Activated naive CD4-positive, alpha-beta T cell treated with Interleukin-2 at 50 U/mL for 16 hours (primary cell): ENCODE measurements at places on chromosomes 1 and 21.

DNA sequence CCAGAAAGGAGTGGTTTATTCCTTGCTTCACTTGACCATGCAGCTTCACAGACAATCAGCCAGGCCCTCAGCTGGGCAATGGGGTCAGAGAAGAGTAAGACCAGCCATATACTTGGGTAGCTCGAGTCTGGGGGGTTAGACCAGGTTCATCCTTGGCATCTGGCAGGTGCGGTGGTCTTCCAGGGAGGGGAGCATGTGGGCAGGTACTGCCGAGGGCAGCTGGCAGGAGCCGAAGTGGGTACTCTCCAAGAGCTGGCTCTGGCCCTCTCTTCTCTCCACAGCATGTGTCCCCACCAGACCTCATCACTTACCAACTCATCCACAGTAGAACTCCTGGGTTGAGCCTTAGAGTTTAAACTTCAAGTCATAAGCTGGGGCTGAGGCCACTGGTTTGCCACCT, 156.8 kb downstream of the FOXD2 start:
- DNase-seq, result no peak

DNA sequence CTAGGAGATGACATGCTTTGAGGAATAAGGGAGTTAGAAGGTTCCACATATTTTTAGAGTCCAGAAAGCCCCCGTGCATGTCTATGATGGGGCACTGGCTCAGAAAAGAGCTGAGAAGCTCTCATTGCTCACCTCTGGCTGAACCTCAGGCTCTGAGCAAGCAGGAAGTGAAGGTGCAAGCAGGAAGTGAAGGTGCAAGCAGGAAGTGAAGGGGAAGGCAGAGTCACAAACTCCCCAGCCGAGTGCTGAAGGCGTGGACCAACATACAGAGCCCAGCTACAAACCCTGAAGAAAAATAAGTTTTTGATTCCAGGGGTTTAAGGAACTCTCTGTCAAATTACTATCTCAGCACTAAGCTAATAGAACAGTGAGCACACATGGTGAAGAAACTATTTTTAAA, 7.0 kb downstream of the KRTAP10-8 start:
- peak; percentile 60 for DNase-seq

- no peak for DNase-seq
Observed at GRCh38 chr1:221067721-221068120, 188.5 kb downstream of the HLX start.

GRCh38 chr1:220803401-220804201, 16.9 kb downstream of the MTARC1 start:
- DNase-seq, result peak; percentile 9

DNA sequence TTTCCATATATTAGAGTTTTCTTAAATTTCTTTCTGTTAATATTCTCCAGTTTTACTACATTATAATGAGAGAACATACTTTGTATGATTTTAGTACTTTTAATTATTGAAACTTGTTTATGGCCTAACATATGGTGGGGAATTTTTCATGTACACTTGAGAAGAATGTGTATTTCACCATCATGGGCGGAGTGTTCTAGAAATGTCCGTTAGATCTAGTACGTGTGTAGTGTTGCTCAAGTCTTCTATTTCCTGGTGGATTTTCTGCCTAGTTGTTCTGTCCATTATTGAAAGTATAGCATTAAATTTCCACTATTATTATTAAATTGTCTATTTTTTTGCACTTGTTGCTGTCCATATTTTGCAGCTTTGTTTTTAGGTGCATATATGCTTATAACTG, 64.0 kb upstream of the RGS21 start:
- no peak for DNase-seq

DNA sequence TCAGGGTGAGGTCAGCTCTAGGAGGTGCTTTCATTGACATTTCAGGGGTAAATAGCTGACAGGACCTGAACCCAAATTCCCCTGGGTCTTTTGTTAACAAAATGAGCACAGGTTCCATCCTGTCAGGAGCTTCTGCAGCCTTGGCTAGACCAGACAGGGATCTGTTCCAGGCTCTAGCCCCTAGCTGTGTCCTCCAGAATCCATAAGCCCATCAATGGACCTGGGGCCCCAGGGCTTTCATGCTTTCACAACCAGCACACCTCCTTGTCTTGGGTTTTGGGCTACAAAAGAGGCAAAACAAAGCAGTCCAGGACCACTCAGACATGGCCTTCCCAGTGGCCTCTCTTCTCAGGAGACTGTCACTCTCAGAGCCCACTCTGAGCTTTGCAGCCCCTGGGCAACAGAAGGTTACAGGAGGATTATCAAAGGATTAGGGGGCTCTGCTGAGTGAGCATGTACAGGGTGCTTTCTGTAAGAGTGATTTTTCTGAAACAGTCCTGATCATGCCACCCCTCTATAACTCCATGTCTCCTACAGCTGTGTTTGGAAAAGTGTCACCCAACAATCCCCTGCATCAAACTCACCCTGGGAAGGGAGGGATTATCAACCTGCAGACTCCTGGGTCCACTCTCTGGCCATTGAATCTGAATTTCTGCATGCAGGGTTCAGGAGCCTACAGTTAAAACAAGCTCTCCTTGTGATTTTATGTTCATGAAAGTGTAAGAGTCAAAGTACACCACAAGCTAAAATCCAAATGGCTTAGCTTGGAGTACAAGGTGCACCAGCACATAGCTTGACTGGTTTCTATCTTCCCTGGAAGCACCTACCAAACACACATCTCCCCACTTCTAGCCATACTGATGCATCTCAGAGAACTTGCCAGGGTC, 67.7 kb upstream of the GCLM start:
- DNase-seq, result no peak

DNA sequence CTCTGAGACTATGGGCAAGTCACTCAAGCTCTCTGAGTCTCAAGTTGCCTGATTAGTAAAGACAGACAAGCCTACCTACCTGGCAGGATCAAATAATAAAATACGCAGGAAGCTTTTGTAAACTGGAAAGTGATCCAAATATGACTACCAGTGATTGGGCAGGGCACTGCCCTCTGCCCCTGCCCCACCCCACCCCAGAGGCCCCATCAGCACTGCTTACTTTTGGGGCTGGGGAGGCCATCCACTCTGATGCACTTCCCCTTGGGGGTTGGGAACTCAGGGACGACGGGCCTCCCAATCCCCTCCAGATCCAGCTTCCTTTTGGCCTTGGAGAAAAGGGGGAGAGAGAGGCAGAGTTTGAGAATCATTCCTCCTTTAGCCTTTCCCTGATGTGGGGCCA, 6.9 kb downstream of the E2F2 start:
- no peak for DNase-seq

DNA sequence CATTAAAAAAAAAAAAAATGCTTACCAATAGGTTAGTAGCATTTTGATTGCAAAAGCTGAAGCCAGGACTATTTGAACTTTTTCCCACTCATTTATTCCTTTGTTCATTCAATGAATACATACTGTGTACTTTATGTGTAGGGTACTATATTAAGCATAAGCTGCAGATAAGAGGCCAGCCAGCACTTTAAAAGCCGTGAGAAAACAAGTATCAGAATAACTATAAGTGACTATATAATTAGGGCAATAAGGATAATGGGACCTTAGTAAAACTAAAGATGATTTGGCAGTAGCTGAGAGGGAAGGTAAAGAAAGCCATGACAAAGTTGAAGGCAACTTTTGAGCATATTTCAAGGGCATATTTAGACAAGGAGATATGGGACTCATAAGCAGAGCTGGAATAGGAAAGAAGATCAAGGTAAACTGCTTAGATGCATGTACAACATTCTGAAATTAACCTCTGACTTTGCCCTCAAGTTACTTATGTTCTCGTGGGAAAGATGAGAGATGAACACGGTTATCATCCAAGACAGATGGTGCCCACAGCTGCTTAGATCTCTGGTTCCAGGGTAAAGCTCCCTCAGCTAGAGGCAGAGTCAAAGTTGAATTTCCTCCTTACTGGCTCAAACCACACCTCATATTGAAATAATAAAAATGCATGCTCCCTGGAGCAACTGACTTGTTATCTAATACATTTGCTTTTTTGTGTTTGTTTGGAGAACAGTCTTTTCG, 44.0 kb upstream of the FMO2 start:
- DNase-seq, result no peak
